Stimulated activated naive CD4-positive, alpha-beta T cell (primary cell): ENCODE measurements at places on chromosomes 11 and 22.

- DNase-seq = no peak
Observed at GRCh38 chr22:19714312-19715187, at the start of gene SEPTIN5. Gene SEPTIN5, plus strand, starts transcription at chr22:19714503. Its CDS starts 86 bp downstream, at chr22:19714589.

DNA sequence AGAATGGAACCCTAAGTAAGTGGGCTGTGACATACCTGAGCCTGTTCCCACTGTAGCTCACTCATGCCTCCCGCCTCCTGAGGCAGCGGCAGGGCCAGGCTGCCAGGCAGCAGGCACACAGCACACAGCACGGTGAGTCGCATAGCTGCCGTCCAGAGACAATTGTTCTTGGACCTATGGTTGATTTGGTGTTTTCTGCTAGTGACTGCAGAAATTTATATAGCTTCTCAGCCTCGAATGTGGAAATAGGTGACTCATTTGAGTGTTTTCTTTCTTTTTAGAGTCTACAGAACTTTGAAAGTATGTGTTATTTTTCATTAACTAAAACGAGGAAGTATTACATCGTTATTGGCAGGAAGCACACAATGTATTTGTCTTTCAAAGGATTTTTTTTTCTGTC is at the start of gene MMP7:
TSS of gene MMP7 (minus strand) at position 190 of the 400 bp plus-strand sequence. CDS start at position 143, 47 bp downstream.
- no peak for DNase-seq

DNA sequence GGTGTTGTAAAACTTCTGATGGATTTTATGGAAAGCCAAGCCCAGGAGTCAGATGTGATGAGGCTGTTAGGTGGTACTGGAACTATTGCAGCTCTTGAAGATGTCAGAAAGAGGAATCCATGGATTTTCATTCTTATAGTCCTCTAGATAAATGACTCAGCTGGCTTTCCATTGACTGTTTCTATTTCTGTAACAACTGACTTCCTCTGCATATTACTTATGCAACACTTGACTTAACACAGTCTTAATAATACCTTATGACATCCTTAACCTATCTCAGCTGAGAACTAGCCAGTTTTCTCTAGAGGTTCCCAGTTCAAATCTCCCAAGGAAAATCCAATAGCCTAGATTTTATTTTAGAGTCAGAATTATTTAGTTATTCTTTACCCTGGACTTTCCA is 263.8 kb downstream of the LUZP2 start:
- DNase-seq = no peak

- no peak for DNase-seq
Observed at GRCh38 chr22:37419969-37420685, 7.2 kb downstream of the ELFN2 start.

- DNase-seq = no peak
Observed at GRCh38 chr11:77036398-77036797, 2.2 kb downstream of the B3GNT6 start.

- no peak for DNase-seq
Observed at GRCh38 chr11:15625691-15626090, 511.0 kb downstream of the INSC start.

GRCh38 chr11:106969644-106970355 is 48.5 kb downstream of the GUCY1A2 start:
- no peak for DNase-seq

GRCh38 chr22:29206372-29207242 is 911 bp downstream of the EMID1 start:
- DNase-seq = no peak

DNA sequence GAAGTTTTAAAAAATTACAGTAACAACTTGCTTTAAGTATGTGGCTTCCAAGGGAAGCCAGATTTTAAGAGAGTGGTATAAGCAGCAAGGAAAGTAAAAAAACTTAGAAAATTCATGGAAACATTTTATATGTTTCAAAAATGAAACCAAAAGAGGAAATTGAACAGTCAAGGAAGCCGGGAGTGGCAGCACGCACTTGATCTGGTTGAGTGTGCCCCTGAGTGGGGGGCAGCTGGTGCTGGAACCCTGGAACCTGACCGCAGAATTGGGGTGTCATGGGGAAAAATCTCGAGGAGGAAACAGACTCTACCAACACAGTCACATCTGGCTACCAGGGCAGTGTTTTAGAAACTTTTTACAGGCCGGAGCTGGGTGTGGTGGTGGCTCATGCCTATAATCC is 14.0 kb downstream of the MICALL1 start:
- no peak for DNase-seq

- DNase-seq = no peak
Observed at GRCh38 chr11:124740277-124740882, 638 bp downstream of the NRGN start.

DNA sequence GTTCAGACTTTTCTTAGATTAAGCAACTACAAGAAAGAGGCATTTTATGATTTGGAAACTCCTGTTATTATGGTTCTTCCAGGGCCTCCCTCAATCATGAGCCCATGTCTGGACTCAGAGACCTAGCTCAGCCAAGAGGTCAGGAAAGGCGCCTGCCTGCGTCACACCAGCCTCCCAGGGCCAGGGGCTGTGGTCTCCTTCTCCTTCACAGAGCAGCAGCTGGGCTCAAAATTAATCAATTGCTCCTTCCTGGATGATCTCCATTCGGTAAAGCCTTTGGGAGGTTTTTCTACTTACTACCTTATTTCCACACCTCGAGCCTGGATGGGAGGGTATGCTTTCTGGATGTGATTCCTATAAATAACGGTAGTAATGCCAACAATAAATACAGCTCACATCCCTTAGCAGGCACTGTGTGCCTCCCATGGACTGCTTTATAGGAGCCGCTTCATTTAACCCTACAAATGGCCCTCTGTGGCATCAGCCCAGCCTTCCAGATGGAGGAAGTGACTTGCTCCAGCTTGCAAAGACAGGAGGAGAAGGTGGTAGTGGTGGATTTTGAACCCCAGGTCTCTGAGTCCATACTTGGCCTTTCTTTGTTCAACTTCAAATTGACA is 1445.6 kb downstream of the TBC1D22A start:
- DNase-seq = no peak

- DNase-seq = no peak
Observed at GRCh38 chr11:94376841-94377240, 24.4 kb downstream of the GPR83 start.

- no peak for DNase-seq
Observed at GRCh38 chr11:92855607-92856405, 113.6 kb upstream of the MTNR1B start.

GRCh38 chr22:46612904-46613605 is 7.1 kb upstream of the GRAMD4 start:
- DNase-seq = no peak

DNA sequence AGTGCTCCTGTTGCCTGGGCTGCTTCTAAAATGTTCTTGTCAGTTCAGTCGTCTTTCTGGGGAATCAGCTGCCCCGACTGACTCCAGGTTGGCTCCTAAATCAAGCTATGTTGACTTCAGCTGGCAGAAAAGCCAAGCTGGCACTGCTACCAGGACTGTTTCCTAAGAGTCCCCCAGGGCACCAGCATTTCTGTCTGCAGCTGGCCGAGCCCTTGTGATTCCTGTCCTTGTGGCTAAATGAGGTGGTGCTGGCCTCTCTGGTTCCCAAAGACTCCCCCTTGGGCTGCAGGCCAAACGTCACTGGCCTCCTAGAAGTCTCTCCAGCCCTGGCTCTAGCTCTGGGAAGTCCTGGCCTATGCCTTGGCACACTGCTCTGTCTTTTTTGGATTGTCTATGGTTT is 31.1 kb downstream of the GRAMD1B start:
- DNase-seq = no peak

DNA sequence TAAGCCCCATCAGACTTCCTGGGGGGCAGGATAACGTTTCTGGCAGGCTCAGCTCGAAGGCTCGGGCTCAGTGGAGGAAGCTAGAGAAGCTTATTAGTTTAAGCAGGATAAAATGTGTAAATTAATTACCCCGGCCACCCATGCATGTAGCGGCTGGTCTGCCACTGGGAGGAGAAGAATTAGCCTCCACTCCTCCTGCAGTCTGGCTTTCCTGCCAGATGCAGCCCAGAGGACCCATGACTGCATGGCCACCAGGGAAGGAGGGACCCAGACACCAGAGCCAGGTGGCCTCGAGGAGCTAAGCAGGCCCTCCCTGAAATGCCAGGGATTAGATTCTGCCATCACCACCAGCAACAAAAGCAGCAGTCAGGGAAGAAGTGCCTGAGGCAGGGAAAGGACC is 32.3 kb downstream of the TRIM29 start:
- DNase-seq = no peak

GRCh38 chr11:134098566-134099184 is 29.8 kb downstream of the JAM3 start:
- peak; percentile 19 for DNase-seq

DNA sequence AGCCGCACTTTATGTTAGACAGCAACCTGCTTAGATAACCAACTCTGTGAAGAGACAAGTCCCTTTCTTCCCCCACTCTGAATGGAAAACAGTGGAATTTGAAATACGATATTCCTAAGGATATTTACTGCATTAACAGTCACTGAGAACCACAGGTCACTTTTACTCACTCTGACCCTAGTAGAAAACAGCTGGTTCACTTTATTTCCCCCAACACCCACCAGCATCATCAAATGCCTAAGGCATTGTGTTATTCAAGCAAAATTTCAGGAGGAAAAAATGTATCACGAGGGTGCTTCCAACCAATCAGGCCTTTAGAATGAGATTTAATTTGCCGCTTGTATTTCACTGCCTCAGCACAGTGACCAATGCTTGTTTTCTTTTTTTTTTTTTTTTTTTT is 1134.1 kb upstream of the CCDC90B start:
- DNase-seq = no peak

DNA sequence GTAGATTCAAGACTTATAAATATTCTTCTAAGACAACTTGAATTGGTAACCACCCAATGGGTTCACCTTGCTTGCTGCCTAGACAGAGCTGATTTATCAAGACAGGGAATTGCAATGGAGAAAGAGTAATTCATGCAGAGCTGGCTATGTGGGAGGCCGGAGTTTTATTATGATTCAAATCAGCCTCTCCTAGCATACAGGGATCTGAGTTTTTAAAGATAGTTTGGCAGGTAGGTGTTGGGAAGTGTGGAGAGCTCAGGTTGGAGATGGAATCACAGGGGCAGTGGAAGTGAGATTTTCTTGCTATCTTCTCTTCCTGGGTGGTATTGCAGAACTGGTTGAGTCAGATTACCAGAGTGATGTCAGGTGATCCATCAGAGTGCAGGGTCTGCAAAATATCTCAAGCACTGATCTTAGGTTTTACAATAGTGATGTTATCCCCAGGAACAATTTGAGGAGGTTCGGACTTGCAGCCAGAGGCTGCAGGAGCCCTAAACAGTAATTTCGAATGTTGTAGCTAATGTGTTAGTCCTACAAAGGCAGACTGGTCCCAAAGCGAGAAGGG is 1448.6 kb upstream of the RAG2 start:
- no peak for DNase-seq

- DNase-seq = peak; percentile 4
Observed at GRCh38 chr22:44496844-44497217, 1.2 kb downstream of the RTL6 start.

DNA sequence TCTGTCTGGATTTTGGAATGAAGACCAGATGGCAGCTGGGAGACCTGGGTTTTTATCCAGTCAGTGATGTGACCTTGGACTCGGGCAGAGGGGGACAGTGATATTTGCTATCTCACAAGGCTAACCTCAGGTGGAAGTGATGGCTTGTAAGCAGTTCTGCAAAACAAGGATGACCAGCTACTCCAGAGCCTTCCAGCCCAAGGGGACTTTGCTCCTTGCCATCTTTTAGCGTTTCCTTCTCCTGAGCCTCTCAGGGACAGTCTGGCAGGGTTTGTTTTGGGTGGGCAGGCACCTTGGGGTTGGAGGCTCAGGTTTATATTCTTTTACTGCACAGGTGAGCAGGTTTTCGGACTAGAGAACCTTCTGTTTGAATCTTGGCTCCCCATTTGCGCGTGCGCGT is 9.5 kb upstream of the OSBP2 start:
- DNase-seq = no peak

DNA sequence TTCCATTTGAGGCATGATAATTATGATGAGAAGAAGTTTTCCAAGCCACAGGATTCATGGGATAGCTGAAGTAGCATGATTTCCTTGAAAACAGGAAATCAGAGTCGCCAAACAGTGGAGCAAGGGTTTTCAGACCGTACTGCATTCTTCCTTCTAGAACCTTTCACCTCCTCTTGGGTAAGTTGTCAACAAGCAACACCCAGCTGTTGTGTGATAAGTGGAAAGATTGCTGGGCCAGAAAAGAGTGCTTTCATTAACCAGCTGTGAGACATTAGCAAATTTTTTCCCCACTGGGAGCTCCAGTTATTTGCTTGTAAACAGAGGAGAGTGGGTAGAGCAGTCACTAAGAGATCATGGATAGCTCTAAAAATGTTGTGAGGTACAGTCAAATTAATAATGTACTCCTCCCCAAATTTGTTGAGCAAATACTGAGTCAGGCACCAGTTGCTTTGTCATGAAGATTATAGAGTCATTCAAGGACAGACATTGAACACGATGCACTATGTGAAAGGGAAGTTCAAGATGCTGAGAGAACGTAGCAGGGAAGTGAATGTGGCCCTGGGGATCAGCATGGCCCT is 11.7 kb upstream of the MPEG1 start:
- no peak for DNase-seq

DNA sequence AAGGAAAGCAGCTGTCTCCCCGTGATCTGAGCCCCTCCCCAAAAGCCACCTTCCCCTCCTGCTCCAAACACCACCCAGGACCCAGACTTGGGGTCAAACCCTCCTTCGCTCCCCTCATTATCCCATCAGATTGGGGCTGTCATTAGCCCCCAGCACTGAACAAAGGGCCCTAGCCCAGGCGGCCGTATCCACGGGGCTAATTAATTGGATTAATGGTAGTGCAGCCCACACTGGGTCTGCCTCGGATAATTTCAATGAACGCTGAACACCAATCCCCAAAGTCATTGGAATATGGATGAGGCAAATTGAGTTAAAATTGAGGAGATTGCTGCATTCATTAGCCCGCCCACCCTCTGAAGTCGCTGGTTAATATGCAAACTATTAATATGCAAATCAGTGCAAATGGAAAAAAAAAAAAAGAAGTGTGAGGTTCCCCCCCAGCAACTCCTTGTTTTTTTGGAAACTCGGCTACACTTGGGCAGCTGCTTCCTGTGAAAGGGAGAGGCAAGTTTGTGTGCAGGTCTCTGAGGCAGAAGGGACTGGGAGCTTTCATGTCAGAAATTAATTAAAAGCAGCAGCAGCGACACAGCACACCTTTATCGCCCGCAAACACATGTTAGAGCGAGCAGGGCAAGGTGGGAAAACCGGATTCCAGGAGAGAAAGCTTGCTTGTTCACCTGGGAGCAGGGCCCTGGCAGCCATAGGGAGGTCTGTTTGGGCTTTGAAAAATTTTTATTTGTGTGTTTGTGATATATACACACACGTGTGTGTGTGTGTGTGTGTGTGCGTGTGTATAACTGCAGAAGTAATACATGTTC is 517.8 kb downstream of the MIAT start:
- no peak for DNase-seq

DNA sequence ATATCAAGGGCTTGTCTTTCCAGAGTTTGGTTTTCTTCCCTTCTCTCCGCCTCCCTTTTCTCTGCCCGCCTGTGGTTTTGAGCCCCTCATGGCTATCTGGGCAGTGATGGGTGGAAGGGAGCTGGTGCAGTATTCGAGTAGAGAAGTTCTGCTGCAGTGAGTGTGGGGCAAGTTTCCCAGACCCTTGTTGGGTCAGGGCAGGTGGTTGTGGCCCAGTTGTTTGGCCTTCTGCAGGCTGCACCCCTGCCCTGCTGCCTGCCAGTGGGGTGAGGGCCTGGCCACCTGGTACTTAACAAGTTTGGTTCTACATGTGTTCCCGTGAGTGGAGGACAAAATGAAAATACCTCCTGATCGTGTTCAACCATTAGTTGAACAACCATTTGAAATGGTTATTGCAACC is 65.2 kb downstream of the PTPRJ start:
- DNase-seq = no peak
